ENCODE measurements at places on chromosomes 2 and 18.

DNA sequence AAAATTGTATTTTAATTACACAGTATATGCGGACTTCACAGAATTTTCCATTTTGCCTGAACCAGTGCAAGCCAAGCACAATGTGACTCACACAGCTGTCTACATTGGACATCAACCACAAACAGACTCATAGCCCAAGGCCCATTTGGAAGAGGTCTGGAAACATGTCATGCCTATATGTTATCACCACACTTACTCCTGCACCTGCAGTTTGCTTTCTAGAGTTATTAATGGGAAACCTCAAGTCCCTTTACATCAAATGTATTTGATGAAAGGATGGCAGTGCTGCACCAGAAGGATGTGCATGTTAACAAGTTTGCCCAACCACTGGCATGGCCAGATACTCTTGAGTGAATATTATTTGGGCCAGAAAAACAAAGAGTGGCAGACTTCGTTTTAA is 548.9 kb upstream of the CDH2 start:
- no peaks in the 10 kb centered on the region for H3K36me3 ChIP-seq
- no peak overlapping the region for H3K4me3 ChIP-seq
- H3K4me1 ChIP-seq: no peaks in the 10 kb centered on the region
- H3K27ac ChIP-seq: no peak overlapping the region

DNA sequence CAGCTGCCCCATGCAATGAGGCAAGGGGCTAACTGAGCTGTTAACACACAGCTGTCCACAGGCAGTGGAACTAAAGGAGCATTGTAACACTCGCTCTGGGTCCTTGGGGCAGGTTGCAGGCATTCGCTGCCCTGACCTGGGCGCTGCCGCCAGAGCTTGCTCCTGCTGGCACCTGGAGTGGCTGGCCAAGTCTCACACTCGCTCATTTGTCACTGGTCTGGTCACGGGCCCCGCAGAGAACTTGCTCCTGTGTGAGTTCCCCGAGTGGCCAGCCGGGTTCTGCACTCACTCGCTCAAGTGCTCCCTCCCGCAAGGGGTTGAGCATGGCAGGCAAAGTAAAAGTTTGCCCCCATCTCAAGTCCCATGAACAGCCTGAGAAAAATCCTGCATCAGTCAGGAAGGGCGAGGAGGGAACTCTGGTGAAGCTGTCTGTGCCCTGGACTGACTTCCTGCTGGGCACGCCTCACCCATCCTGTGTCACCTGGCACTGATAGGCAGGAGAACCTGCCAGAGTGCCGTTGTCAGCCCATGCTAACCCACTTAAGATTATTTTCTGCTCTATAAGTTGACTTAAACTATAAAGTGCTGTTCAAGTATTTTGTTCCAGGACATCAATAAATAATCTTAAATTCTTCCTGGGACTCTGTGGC is 934.8 kb upstream of the GYPC start:
- H3K4me3 ChIP-seq: no peak overlapping the region
- DNase-seq: no peak
- no peaks in the 10 kb centered on the region for H3K36me3 ChIP-seq
- no peak overlapping the region for H3K27ac ChIP-seq
- H3K27me3 ChIP-seq: no peaks in the 10 kb centered on the region
- no peaks in the 10 kb centered on the region for H3K4me1 ChIP-seq

DNA sequence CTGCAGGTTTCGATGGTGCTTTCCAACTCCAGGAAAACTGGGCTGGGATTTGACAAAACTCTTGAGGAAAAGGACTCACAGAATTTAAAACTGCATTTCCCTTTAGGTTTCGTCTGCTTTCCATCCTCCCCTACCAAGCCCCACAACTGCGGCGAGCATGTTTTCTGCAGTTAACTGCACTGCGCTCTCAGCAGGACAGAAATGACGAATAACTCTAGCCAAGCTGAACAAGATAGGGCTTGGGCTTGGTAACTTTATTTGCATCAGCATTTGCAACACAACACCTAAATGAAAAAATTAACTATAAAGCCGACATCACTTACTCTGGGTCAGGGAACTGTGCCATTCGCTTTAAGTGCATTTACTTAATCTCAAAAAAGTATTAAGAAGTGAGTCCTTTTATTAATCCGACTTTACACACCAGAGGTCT is 669 bp upstream of the PIKFYVE start:
- H3K27me3 ChIP-seq: no peaks in the 10 kb centered on the region
- H3K4me3 ChIP-seq: peak overlapping the region; percentile 79
- no peak for DNase-seq
- H3K36me3 ChIP-seq: peaks cover 3% of the 10 kb centered on the region
- peaks cover 18% of the 10 kb centered on the region for H3K4me1 ChIP-seq
- H3K27ac ChIP-seq: peak overlapping the region; percentile 96

DNA sequence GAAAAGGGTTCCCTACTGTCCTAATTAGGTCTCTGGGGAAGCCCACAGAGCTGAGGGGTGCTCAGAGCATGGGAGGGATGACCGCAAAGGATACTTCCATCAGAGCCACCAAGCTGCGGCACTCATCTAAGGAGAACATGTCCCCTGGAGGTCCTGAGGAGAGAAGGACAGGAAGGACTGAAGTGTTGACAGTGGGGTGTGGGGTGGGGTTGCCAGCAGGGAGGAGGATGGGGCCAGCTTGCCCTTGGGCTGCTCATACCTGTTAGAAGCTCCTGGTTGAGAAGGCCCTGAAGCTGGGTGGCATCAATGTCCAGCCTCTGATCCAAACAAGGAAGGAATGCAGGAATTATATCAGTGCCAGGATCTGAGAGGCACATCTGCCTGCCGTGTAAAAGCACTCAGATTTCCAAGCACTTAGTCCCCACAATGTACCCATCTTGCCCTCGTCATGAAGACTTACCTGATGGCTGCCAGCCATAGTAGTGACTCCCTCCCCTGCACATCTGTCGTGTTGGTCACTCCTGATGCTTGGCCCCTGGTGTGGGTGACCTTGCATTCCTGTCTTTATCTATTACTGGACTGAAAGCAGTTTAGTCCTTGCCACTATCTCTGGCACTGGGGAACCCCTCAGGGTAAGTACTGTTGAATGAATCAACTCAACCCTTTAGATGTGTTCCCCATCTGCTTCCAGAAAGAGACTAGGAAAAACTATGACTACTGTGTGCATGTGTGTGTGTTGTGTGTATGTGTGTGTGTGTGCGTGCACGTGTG is 68.9 kb downstream of the CAPN13 start:
- no peaks in the 10 kb centered on the region for H3K36me3 ChIP-seq
- H3K4me3 ChIP-seq: no peak overlapping the region
- no peaks in the 10 kb centered on the region for H3K4me1 ChIP-seq
- no peaks in the 10 kb centered on the region for H3K27me3 ChIP-seq
- no peak for DNase-seq

GRCh38 chr2:240561325-240561971 is 1.3 kb downstream of the DUSP28 start:
- H3K4me1 ChIP-seq: peaks cover 9% of the 10 kb centered on the region
- H3K4me3 ChIP-seq: peak overlapping the region; percentile 37
- no peaks in the 10 kb centered on the region for H3K36me3 ChIP-seq
- DNase-seq: no peak
- H3K27me3 ChIP-seq: no peaks in the 10 kb centered on the region

- H3K27ac ChIP-seq: no peak overlapping the region
- no peak for DNase-seq
- H3K27me3 ChIP-seq: no peaks in the 10 kb centered on the region
Observed at GRCh38 chr2:157055660-157056199, 201.8 kb upstream of the GALNT5 start.

DNA sequence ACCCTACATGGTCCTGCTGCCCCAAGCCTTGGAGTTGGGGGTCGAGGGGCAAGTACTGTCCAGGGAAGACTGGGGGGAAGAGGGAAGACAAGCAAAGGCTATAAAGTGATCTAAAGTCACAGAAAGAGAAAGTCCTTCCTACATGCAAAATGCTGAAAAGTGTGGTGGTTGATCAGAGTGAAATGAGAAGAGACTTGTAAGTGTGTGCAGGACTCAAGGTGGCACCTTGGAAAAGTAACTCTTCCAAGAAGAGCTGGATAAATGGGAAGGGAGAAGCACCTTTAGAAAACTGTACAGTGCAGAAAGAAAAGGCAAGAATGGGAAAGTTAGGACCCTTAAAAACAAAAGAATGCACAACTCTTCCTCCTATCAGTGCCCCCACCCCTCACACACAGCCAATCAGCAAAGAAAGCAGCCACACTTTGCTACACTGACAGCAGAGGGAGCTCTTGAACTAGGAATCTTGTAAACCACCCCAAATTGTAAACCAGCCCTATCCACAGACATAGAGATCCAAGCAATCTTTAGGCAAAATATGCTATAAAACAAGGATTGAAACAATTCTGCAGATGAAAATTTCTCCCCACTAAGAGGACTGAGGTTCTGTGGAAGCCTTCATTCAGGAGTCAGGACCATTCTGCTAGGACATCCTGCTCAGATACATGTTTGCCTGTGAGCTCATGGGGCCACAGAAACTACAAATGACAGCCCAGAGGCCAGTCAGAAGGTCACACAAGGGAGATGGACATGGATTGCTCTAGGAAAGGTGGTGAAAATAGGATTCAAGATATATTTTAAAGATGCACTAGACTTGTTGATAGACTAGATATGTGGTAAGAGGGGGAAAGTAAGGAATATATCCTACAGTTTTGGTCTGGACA is 146.4 kb downstream of the FTCDNL1 start:
- H3K27ac ChIP-seq: no peak overlapping the region
- DNase-seq: peak; percentile 53
- H3K36me3 ChIP-seq: no peaks in the 10 kb centered on the region
- no peaks in the 10 kb centered on the region for H3K27me3 ChIP-seq
- H3K4me1 ChIP-seq: no peaks in the 10 kb centered on the region

DNA sequence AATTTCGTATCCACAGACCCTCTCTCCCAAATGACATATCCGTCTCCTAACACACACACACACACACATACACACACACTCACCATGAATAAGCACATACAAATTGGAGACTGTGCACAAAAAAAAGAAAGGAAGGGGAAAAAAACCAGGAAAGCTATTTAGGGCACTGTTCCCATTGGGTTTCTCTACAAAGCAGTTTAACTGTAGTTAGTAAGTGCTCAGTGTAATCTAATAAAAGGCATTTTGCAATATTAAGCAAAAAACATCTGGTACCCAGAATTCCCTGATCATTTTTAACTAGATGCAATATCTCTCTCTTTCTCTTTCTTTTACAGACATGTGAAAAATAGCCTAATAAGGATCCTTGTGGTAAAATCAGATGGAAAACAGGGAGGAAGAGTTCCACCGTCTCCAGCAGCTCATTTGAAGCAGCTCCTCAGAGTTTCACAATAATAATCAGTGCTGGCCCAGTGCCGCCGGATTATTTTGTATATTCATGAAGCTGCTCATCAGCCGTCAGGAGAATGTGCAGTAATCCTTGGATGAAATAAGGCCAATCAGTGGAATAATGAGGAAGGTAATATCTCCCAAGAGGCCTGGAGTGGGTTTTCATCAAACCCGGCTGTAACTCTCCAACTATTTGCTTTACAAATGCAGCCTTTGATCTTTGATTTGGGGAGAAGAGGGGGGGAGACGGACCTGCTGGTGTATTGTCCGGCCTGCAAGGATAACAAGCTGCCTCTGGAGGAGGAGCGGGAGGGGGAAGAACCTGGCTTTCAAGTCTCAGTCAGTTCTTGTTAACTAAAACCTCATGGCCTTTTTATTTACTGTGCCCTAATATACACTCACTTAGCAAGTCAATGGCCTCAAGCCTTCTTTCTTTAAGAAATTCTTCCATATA is 227.6 kb upstream of the SMIM21 start:
- no peaks in the 10 kb centered on the region for H3K36me3 ChIP-seq
- H3K27me3 ChIP-seq: no peaks in the 10 kb centered on the region
- peaks cover 28% of the 10 kb centered on the region for H3K4me1 ChIP-seq
- no peak overlapping the region for H3K4me3 ChIP-seq

GRCh38 chr2:69138793-69139459 is 125.9 kb downstream of the ANTXR1 start:
- no peaks in the 10 kb centered on the region for H3K4me1 ChIP-seq
- DNase-seq: no peak
- H3K27ac ChIP-seq: no peak overlapping the region
- no peaks in the 10 kb centered on the region for H3K27me3 ChIP-seq
- peaks cover 8% of the 10 kb centered on the region for H3K36me3 ChIP-seq

- no peak overlapping the region for H3K27ac ChIP-seq
- H3K36me3 ChIP-seq: peaks cover 32% of the 10 kb centered on the region
- no peak for DNase-seq
- H3K4me3 ChIP-seq: no peak overlapping the region
- no peaks in the 10 kb centered on the region for H3K4me1 ChIP-seq
Observed at GRCh38 chr2:233433794-233434193, 79.5 kb downstream of the DGKD start.

DNA sequence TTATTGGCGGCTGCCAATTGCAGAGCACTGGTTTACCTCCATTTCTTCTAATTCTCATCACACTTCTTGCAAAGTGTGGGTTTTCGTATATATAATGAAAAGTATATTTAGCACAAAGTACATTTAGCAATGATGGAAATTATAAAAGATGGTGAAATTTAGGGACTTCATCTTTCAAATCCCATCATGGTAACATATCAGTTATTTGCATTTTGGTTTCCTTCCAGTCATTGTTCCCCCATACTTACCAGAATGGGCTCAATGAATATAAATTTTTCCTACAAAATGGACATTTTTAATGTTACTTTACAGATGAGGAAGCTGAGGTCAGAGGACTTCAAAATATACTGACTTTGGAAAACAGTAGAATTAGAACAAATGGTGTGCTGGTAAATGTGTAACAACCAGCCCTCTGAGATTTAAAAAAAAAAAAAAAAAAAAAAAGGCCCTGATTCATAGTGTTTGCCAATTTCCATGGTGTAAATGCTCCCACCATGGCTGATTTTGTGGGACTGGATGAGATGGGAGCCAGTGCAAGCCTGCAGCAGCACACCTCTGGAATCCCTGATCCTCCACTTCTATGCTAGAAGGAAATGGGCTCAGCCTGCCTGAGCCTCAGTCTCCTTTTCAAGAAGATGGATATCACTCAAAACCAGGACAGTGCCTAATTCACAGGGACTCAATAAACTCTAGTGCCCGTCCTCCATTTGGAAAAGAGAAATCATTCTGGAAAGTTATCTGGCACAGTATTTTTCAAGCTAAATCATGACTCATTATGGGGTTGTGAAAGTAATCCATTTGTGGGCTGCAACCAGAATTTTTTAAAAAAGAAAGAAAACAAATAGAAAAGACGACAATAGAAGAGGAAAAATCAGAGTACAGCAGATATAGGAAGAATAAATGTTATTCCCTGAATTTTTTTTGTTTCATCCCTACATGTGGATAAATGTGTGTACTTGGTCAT is 34.0 kb downstream of the LBH start:
- no peak overlapping the region for H3K27ac ChIP-seq
- H3K36me3 ChIP-seq: no peaks in the 10 kb centered on the region
- no peaks in the 10 kb centered on the region for H3K27me3 ChIP-seq

DNA sequence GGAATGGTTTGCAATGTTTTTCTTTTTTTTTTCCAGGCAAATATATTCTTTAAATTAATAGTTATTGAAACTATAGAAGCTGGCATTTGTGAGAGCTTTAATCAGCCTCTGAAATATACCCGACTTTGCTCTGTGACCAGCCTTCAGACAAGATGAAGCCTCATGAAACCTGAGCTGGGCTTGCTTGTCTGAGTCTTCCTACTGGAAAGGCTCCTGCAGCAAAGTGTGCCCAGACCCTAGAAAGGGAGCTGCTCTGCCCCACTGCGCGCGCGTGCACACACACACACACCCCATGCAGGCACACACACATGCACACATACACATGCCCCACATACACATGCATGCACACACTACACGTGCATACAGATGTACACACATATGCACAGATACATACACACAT is 203.3 kb upstream of the NT5C1B start:
- no peaks in the 10 kb centered on the region for H3K27me3 ChIP-seq
- H3K4me1 ChIP-seq: peaks cover 23% of the 10 kb centered on the region
- no peak overlapping the region for H3K27ac ChIP-seq
- H3K36me3 ChIP-seq: no peaks in the 10 kb centered on the region
- no peak overlapping the region for H3K4me3 ChIP-seq
